ENCODE measurements at places on chromosomes 11 and 22.

DNA sequence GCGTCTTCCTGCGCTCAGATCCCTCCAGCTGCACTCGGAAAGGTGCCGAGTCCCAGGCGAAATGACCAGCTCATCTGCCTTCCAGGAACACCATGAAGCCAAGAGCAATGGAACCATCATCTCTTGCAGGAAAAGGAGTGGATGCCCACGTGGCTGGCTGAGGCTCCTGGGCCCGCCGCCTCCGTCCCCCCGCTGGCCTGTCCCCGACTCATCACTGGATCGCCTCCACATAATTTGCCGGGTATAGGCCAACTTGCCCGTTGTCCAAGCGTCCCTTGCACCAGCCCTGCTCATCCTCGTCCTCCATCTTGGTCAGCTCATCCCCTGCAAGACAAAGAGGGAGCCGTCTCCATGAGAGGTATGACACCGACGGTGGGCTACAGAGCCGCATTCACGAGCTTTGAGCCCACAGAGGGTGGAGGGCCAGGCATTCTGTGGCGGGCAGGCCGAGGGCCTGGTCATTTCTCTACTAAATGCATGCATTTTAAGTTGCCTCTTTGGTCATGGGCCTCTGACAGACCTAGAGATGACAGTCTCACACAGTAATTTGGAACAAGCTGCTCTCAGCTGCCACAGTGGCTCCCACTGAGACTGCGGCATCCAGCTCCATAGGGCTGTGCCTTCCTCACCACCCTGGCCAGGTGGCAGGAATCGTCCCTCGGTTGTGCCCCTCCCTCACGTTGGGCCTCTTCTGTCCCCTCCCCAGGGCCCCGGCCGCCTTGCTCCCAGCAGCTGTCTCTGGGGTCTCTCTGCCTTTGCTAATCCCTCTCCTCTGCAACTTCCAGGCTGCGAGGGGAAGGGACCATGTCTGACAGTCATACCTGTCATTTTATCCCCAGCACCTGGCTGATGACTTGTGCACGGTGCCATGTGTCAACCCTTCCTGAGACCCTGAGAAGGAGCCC, 14.3 kb upstream of the ARFGAP3 start:
- no peak for DNase-seq

DNA sequence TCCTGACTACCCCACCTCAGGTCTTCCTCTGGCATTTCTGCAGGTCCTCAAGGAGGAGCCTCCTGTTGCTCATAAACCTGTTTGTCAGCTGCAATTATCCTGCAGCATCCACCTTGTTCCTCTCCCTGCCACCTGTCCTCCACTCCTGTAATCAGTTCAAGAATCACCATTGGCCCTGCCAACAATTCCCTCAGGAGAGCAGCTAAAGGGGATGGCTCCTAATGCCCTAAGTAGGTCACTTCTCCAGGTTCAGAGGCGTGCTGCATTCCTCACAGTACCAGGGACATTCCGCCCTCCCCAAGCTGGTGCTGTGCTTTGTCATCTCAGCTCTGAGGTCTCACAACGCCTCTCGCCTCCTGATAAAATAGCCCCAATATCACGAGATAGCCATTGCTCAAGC, 2.1 kb downstream of the CLDN25 start:
- no peak for DNase-seq

DNA sequence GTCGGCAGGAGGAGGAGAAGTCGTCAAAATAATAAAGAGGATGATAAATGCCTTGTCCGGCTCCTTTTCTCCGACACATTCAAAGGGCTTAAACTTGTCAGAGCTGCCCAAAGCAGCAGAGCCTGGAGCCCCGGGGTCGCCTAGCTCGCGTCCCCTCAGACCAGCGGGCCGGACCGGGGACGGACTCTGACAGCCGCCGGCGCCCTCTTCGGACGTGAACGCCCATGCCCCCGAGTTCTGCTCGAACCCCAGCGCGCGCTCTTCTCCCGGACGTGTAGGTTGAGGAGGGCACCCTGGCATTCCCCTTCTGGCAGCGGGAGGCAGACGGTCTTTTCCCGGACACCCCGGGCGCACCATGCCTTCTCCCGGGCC, 999 bp downstream of the FGF3 start:
- DNase-seq = no peak

DNA sequence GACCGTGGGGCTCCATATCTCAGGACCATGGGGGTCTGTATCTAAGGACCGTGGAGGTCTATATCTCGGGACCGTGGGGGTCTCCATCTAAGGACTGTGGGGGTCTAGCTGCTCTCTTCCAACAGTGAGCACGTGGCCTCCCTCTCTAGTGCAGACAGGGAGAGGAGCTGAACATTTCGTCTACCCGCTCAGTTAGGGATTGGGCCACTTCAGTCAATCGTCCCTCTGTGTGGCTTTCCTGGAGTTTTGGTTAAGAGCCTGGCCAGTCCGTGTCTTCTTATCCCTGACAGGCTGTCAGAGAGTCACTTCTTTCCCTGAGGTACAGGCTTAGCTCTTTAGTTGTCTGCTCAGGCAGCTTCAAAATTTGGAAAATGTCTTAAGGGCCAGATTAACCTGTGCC, 3.1 kb downstream of the KRTAP5-1 start:
- no peak for DNase-seq

DNA sequence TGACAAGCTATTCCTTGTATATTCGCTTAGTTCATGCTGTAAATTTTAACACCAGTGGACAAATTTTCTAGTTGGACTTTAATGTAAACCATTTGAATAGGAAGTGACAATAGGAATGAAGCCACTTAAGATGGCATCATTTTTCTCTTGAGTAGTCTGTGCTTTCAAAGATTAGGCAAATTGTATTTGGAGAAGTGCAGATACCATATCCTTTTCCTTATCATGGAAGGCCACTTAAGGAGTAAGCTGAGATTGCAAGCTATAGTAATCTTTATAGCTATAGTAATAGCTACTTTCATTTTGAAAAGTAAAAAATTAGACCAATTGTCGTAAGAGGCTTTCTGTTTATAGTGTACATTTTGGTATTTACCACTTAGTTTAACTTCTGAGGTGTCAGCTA, 12.8 kb downstream of the CAPRIN1 start:
- no peak for DNase-seq

- DNase-seq = no peak
Measured at GRCh38 chr11:67700141-67700540, 25.7 kb upstream of the ALDH3B2 start.

GRCh38 chr11:38538866-38539680, 1941.0 kb upstream of the RAG2 start:
- no peak for DNase-seq

DNA sequence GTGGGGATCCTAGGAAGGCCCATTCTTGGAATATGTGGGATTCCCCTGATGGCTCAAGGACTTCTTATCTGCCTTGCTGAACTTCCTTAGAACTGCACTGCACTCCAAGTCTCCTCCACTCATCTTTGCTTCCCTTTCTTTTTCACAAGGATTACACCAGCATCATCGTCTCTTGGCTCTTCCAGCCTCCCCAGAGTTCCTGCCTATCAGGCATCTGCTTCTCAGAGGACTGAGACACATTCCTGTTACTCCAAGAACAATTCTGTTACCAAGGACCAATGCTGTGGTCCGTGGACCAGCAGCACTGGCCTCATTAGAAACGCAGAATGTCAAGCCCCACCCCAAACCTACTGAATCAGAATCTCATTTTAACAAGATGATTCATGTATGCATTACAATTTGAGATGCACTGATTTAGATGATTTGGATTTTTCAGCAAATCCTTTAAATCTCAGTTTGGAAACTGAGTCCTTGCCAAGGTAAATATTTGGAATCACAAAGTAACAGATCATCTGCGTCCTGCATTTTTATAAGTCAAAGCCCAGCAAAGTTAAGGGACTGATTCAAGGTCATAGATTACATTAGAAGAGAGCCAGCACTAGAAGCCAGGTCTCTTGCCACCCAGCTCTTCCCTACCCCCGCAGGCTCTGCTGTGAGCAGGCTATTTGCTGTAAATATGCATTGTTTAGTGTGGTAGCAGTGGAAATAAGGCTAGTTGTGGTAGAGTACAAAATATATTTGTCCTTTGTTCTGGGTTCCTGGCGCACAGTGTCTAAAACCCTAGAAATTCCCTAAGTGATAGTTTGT, 110.9 kb downstream of the SWAP70 start:
- no peak for DNase-seq

DNA sequence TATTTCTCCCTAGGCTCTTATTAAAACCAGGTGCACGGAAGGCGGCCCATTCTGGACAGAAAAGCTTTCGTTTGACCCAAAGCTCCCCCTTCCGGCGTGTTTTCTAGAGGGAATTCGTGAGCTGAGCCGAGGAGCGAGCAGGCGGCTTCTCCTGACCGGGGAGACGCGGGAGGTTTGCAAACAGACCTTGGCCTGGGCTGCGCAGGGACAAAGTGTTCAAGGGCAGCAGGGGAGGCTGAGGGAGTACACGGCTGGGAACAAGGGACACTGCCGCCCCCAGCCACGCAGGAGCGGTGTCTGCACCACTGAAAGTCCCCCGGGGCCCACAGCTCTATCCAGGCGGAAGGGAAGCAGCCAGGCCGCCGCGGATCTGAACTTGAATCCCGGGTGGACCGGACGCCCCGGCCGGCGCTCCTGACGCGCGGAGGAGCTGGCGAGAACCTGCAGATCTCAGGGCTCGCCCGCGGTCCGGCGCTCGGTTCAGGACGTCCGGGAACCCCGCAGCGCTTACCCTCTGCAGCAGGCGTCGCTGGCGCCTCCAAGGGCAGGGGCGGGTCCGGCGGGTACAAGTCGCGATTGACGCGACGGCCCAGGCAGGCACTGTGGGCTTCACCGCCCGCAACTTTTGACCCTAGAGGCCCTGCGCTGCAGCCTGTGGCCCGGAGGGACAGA, 101.9 kb downstream of the WT1 start:
- DNase-seq = peak; percentile 11

- DNase-seq = no peak
Measured at GRCh38 chr11:134837887-134838232, 425.8 kb upstream of the B3GAT1 start.

DNA sequence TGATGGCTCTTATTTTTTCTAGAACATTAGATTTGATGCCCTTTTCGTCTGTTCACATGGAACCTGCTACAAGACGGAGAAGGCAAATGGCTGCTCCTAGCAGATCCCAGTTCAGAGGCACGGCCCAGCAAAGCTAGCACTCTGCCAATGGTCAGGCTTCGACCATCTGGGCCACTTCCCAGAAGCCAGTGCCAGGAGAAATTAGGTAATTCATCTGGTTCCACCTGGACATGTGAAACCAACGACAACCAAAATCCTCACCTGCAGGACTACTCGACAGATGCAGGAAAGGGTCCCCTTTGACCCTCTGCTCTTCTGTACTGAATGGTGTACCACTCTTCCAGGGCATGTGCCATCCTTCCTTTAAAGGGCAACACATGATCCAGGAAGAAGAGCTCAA, 25.4 kb downstream of the MICAL3 start:
- DNase-seq = no peak

DNA sequence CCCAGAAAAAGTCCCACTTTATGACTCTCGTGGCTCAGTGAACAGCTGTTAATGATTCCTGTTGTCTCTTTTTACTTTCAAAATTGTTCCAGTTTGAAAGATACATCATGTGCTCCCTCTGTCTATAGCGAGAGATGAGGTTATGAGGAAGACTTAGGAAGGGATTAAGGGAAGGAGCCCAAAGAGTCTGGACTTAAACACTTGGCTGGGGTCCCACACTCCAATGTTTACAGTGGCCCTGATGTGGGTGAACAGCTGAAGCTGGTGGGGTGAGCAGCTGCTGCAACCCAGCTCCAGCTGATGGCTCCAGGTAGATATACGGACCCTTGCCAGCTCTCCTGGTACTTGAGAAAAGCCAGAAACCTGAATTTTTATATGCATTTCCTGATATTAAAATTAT, 84.5 kb upstream of the PLET1 start:
- no peak for DNase-seq

DNA sequence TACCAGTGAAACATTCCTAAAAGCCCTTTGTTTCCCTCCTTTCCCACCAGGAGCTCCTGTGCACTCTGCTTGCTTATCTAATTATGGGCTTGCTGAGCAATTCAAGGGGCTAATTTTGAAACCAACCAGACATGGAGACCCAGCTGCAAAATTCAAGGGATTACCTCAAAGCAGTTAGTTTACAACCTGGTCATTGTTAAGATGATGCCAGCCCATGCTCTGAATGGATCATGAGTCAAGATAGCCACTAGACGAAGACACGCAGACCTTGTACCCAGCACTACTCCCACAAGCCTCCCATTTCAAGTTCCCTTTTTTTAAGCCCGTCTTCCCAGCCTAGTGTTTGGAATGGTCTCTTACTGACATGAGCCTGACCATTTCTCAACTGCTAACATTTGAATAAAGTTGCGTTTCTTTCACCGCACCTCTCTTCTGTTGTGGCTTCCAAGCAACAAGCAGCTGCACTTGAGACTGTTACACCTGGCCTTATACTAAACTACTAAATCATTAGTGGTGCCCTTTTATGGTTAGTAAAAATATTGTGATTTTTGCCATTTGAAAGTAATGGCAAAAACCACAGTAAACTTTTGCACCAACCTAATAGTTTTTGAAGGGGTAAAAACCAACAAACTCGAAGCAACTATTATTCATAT, 315.3 kb upstream of the LUZP2 start:
- DNase-seq = no peak

GRCh38 chr11:111983187-111983986, 41.8 kb upstream of the DLAT start:
- no peak for DNase-seq

DNA sequence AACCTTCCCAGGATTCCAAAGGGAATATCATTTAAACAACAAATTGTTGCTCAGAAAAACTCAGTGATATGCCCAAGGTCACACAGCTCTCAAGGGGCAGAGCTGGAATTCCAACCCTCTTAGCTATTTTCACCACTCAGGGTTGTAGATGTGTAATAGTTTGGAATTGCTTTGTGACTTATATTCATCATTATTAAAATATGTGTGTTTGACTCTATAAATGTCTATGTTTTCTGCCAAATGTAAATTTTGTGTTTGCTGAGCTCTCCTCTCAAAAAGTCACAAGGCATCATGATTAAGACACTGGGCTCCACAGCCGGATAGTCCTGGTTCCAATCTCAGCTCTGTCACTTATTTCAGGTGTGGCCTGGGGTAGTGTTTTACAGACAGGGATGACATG, 407.3 kb downstream of the TMEM135 start:
- DNase-seq = no peak

DNA sequence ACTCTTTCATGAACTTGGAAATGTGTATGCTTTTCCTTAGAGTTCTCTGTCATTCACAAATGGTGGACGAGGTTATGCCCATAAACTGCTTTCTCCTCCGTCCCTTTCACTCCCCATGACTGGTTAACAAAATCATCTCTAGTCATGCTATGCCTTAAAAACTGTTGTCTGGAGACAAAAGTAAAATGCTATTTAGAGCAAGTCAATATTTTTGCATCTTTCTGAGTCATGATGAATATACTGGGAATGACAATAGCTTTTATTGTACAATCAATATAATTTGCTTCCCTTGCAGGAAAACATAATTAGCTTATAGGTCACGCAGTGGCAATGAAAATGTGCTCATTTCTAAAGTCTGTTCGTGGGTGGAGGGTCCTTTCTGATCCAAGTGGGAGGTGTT, 216.7 kb upstream of the SORL1-AS1 start:
- DNase-seq = no peak

GRCh38 chr22:24873226-24873625, 67.2 kb downstream of the SGSM1 start:
- no peak for DNase-seq

- no peak for DNase-seq
Measured at GRCh38 chr22:39994041-39994565, 651 bp upstream of the FAM83F start.

- peak; percentile 97 for DNase-seq
Measured at GRCh38 chr22:35629406-35630216, 12.5 kb upstream of the MB start.

- DNase-seq = no peak
Measured at GRCh38 chr11:60118338-60118737, 29.9 kb downstream of the MS4A2 start.

GRCh38 chr22:47678048-47678447, 915.6 kb downstream of the TBC1D22A start:
- no peak for DNase-seq

- no peak for DNase-seq
Measured at GRCh38 chr11:32722255-32722654, 72.2 kb downstream of the CCDC73 start.
